GM06990 (cell line): ENCODE measurements at places on chromosomes 16 and 17.
A peak's percentile ranks its signal among the peaks of the same experiment; 100 is the strongest.

- DNase-seq: no peak
These were observed 15.6 kb upstream of the TMEM98 start for GRCh38 chr17:32912218-32912897.

- no peak for DNase-seq
These were observed 22.4 kb upstream of the ABCC3 start for GRCh38 chr17:50612281-50612680.

GRCh38 chr16:82005027-82005830 lies 6.0 kb downstream of the SDR42E1 start:
- DNase-seq: no peak

GRCh38 chr17:42760652-42761581 lies at the start of gene RAMP2:
RAMP2 (plus strand) TSS chr17:42761227; CDS start chr17:42761262, 35 bp downstream.
- DNase-seq: peak; percentile 44

- DNase-seq: no peak
These were observed 31.0 kb upstream of the KCNJ2 start for GRCh38 chr17:70138291-70138865.

- peak; percentile 79 for DNase-seq
These were observed 7.3 kb upstream of the RHOT2 start for GRCh38 chr16:660459-661183.

DNA sequence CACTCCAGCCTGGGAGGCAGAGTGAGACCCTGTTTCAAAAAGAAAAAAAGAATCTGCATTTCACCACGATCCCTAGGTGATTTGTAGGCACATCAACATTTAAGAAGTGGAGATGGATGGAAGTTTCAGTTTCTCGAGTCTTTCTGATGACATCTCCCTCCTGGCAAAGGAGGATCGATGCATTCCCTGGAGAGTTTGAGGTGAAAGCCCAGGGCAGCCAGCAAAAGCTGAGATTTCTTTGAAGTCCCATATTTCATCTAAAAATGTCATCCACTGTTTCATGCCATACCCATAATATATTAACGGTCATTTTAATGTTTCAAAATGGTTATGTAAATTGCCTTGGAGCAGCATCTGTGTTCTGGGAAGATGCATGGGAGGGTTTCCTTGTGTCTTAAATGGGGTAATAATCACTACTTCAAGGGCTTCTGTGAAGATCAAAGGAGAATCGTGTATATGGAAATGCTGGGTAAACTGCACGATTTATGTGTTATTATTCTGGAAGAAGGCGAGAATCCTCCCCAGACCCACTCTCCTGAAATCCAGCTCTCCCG lies 63.4 kb downstream of the KATNIP start:
- no peak for DNase-seq

DNA sequence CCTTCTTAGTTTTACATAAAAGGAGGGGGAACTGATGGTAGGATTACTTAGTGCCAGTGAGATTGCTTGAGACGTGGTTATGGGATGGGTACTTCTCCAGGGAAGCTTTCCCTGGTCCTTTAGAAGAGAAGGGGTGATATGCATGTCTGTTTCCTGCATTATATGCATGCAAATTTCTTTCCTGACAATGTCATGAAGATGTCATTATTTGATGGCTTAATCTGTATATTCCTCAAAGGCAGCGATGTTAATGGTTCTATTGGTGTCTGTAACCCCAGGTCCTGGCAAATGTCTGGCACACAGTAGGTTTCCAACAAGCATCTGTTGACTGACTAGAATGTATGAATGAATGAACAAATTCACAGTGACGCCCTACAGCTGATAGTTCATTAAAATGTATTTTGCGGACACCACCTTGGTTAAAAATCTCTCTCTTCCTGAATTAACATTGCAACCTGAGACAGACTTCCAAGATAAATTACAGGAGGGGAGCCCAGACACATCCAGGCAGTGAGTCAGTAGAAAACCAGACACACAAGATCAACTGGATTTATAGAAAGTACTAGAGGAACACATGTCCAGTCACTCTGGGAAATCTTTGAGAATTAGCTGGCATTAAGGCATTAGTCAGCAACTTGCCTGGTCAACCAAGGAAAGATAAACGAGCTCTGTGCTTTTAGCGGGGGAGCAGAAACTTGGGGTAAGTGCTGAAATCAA lies 293.4 kb downstream of the XYLT1 start:
- DNase-seq: no peak

DNA sequence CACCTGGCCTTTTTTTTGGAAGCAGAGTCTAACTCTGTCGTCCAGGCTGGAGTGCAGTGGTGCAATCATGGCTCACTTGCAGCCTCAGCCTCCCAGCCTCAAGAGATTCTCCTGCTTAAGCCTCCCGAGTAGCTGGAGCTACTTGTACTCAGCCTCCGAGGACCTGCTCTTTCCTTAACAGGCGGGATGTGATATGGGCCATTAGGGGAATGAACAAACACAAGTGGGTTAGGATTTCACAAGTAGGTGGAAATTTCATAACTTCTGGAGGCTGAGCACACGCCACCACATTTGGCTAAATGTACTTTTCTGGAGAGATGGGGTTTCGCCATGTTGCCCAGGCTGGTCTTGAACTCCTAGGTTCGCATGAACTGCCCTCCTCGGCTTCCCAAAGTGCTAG lies 4.1 kb downstream of the PAM16 start:
- no peak for DNase-seq

DNA sequence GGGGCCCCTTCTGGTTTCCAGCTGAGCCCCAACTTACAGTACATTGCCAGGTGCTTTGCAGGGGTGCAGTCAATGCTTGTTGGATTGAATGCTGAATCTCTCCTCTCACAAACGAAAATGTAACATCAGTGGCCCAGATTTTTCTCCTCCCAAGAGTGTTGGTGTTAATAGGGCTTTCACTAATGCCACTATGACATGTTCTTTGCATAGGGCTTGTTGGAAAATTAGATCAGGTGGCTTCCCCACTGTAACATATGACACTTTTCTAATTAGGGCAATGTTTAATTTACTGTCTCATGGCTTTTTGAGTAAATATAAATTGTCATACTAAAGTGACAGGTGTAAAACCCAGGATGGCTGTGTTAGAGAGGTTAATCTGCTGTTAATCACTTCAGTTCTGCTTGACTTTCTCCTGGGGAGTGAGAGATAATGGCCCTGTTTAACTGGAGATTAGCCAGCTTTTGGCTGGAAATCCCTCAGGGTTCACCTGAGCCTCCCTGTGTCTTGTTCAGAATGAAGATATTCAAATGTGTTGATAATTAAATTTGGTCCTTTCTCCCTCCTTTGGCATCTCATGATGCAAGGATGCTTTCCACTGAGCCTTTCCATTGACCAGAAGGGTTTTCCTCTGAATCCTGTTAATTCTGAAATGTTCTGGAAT lies 502.3 kb downstream of the RBFOX1 start:
- DNase-seq: no peak

GRCh38 chr17:58111676-58112075 lies 28.5 kb downstream of the DYNLL2 start:
- DNase-seq: no peak

GRCh38 chr16:49529411-49530045 lies 155.9 kb downstream of the C16orf78 start:
- peak; percentile 41 for DNase-seq

- DNase-seq: no peak
These were observed 333.6 kb upstream of the MON1B start for GRCh38 chr16:76857402-76857801.

DNA sequence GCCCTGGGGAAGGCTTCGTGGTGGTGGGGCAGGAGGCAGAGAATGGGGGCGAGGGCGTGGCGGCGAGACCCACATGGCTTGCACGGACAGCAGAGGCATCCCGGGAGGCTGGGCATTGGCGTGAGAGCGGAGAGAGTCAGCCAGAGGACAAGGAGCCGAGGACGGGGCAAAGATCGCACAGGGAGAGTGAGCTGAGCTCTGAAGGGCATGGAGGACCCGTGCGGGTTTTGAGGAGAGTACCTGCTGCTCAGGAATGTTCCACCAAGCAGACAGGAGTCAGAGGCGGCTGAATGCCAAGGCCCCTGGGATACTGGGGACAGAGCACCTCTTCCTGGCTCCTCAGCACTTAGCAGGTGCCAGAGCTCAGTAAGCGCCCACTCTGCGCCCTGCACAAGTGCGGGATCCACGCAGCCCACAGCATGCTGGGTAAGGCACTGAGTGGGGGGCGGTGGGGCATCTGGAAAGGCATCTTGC lies 47.8 kb downstream of the ARHGAP27 start:
- no peak for DNase-seq

DNA sequence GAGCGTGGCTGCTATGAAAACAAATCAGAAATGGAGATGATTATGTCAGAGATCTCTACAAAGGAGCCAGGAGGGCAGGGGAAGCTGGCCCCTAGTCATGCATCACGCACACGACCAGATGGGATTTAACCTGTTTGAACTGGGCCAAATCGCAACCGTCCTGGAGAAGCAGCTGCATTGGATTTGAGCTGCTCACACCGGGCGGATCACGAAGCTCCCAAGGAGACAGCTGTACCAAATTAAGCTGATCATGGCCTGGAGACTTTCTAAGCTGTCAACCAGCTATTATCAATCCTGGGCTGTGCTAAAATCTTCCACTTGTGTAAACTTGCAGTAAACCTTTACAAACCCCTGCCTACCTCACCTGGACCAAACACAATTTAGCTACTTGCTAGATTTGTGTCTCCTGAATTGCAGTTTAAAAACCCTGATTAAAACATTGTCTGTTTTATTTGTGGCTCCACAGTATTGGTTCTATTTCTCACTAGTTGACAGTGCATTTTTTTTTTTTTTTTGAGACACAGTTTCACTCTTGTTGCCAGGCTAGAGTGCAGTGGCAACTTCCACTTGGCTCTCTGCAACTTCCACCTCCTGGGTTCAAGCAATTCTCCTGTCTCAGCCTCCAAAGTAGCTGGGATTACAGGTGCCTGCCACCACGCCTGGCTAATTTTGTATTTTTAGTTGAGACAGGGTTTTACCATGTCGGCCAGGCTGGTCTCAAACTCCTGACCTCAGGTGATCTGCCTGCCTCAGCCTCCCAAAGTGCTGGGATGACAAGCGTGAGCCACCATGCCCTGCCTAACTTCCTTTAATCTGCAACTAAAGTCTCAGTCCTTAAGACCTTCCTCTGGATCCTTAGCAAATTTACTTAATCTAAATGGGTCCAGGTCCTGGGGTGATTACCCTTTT lies 98.3 kb upstream of the GRIN2A start:
- no peak for DNase-seq

DNA sequence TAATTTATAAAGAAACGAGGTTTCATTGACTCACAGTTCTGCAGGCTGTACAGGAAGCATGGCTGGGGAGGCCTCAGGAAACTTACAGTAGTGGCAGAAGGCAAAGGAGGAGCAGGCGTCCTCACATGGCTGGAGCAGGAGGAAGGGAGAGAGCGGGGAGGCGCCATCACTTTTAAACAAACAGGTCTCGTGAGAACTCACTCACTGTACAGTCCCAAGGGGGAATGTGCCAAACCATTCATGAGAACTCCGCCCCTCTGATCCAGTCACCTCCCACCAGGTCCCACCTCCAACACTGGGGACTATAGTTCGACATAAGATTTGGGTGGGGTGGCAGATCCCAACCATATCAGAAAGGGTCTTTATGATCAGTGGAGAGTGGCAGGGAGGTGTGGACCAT lies 392.4 kb upstream of the TNRC6C start:
- DNase-seq: no peak

- no peak for DNase-seq
These were observed 198.6 kb downstream of the RPTOR start for GRCh38 chr17:80743181-80743771.

GRCh38 chr17:78278139-78278741 lies 46.8 kb downstream of the TMEM235 start:
- no peak for DNase-seq

DNA sequence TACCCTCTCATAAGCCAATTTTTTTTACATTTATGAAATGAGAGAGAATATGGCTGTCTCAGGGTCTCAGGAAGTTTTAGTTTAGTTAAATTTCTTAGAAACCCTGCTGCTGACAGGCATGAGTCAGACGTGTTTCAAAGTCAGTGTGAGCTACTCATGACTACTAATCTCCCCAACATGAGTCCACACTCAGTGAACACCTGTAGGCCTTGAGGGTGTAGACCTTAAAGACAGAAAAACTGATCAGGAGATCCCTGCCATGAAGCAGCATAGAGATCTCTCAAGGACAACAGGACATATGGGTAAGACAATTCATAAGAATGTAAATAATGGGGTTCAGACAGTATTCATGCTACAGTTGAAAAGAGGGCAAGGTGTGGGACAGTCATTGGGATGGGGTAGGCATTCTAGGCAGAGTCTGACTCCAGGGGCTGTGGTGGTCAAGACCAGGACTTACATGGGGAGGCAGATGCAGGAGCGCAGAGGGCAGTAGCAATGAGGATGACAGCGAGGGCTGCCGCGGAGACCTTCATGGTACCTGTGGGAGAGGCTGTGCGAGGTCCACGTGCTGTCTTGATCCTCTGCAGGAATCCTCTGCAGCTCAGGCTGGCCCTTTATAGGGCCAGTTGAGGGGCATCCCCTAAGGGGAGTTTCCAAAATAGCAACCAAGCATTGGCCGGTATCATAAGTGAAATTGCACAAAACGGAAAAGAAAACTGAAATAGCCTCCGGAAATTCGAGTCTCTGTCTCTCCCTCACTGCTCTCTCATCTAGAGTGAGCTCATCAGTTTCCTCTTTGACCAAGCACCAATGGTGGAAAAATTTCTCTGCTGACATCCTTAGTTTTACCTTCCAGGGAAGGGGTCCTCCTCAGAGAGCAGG lies at the start of gene CCL5:
Gene CCL5 (minus strand): TSS at position 588 of the 882 bp plus-strand sequence.
- peak; percentile 78 for DNase-seq

- DNase-seq: peak; percentile 68
These were observed 155.7 kb downstream of the SOCS1 start for GRCh38 chr16:11100239-11100750.

- no peak for DNase-seq
These were observed 12.4 kb downstream of the P3H4 start for GRCh38 chr17:41799366-41799765.

GRCh38 chr17:29240968-29241963 lies 5.4 kb upstream of the CRYBA1 start:
- DNase-seq: no peak

DNA sequence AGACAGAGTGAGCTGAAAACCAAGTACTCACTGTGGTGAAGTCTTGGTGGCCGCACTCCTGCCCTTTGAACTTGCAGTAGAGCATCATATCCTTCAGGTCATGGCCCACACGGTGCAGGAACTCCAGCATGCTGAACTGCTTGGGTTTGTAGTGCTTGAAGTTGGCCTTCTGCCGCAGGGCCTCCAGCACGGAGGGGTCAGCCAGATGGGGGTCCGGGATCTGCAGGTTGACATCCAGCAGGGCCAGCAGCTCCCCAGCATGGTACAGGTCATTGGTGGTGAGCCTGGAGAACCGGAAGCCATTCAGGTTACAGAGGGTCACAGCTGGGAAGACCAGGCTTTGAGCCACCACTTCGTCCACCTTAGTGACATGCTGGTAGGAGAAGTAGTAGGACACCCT lies 99.1 kb upstream of the CCL2 start:
- DNase-seq: no peak

GRCh38 chr16:76576526-76576925 lies 299.3 kb downstream of the CNTNAP4 start:
- DNase-seq: no peak

GRCh38 chr17:38354466-38354865 lies 2.8 kb downstream of the SOCS7 start:
- no peak for DNase-seq

- DNase-seq: no peak
These were observed 34.7 kb downstream of the SALL1 start for GRCh38 chr16:51116353-51116752.
